Central memory CD8-positive, alpha-beta T cell (primary cell): ENCODE measurements at places on chromosomes 3 and 15.
A peak's percentile ranks its signal among the peaks of the same experiment; 100 is the strongest.

DNA sequence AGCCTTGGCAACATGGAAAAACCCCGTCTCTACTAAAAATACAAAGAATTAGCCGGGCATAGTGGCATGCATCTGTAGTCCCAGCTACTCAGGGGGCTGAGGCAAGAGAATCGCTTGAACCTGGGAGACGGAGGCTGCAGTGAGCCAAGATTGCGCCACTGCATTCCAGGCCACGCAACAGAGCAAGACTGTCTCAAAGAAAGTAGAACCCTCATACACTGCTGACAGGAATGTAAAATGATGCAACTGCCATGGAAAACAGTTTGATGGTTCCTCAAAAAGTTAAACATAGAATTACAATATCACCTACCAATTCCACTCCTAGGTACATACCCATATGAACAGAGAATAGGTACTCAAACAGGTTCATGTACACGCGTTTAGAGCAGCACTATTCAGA is 158.9 kb downstream of the TBC1D5 start:
- H3K27ac ChIP-seq: no peak overlapping the region
- H3K36me3 ChIP-seq: peaks cover 2% of the 10 kb centered on the region
- no peaks in the 10 kb centered on the region for H3K27me3 ChIP-seq
- H3K4me3 ChIP-seq: no peak overlapping the region
- no peak for DNase-seq
- H3K4me1 ChIP-seq: no peaks in the 10 kb centered on the region

DNA sequence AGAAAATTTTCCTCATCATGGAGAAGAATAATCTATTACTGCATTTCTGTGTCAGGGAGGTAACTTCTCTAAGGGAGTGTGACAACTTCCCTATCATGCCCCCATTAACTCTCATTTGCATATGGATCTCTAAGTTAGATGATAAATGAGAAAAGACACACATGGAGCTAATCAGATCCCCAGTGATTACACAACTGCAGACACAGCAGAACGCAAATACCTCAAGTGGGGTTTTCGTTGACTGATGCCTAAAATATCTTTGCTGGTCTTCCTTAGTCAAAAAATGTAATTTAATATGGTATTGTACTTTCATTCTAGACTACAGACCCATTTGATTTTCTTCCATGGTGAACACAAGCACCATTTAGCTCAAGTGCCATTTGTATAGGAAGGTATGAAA is 630.5 kb downstream of the TBL1XR1 start:
- no peak overlapping the region for H3K4me3 ChIP-seq
- no peaks in the 10 kb centered on the region for H3K27me3 ChIP-seq
- DNase-seq: no peak

DNA sequence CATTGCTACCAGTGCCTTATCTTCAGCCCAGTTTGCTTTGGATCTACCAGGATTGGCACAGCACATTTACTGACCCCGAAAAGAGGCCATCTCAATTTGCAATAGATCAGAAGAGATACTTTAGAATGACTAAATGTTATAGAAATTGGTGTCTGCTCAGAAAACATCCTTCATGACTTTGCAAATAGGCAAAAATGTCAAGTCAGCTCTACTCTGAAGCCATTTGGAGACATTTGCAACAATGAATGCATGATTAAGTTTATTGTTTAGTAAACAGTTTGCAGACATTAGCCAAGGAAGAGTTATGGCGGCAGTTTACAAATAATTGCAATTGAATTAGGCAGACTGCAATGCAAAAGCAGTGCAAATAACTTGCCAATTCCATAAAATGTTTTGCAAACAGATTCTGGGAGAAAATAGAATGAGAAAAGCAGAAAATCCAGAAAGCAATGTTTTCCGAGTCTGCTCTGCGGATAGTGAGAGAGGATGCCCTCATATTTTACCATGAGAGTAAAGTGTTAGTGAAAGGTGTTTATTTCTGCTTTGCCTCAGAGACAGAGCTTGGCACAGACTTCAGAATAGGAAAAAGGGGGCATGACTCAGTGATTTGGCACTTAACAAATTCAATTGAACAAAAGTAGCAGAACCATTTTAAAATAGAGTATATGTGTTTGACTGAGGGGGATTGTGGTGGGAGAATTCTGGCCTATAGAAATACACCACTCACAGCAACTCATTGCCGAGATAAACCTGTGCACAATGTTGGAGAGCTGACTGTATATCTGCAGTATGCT is 334.9 kb upstream of the NR2F2 start:
- no peak overlapping the region for H3K27ac ChIP-seq
- DNase-seq: no peak
- H3K36me3 ChIP-seq: no peaks in the 10 kb centered on the region
- peaks cover 21% of the 10 kb centered on the region for H3K4me1 ChIP-seq
- peaks cover 12% of the 10 kb centered on the region for H3K27me3 ChIP-seq
- no peak overlapping the region for H3K4me3 ChIP-seq

- H3K27me3 ChIP-seq: no peaks in the 10 kb centered on the region
- peak; percentile 2 for DNase-seq
- peaks cover 22% of the 10 kb centered on the region for H3K4me1 ChIP-seq
- peak overlapping the region; percentile 50 for H3K27ac ChIP-seq
Observed at GRCh38 chr3:128293930-128294329, 140.6 kb downstream of the EEFSEC start.

GRCh38 chr3:153295901-153296300 is 133.9 kb downstream of the RAP2B start:
- H3K27me3 ChIP-seq: no peaks in the 10 kb centered on the region
- H3K27ac ChIP-seq: no peak overlapping the region
- DNase-seq: no peak
- peaks cover 10% of the 10 kb centered on the region for H3K4me1 ChIP-seq
- H3K4me3 ChIP-seq: no peak overlapping the region

DNA sequence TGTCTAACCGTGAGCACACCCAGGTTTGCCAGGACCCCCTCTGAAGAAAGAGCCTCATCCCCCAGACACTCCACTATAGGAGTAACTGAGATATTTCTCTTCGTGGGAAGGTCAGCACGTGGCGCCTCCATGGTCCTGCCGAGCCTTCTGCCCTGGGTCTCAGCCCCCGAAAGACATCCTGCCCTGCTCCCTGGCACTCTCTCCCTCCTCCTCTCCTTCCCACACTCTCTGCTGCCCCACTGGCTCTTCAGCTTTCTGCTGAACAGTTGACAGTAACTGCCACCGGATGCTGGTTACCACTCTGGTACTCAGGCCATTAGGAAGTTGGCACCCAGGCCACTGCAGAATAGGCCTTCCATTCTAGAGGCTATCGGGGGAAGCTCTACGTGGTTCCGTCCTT is 185.2 kb downstream of the UACA start:
- no peak for DNase-seq
- no peaks in the 10 kb centered on the region for H3K36me3 ChIP-seq
- no peak overlapping the region for H3K4me3 ChIP-seq
- peaks cover 9% of the 10 kb centered on the region for H3K27me3 ChIP-seq
- no peaks in the 10 kb centered on the region for H3K4me1 ChIP-seq
- no peak overlapping the region for H3K27ac ChIP-seq

DNA sequence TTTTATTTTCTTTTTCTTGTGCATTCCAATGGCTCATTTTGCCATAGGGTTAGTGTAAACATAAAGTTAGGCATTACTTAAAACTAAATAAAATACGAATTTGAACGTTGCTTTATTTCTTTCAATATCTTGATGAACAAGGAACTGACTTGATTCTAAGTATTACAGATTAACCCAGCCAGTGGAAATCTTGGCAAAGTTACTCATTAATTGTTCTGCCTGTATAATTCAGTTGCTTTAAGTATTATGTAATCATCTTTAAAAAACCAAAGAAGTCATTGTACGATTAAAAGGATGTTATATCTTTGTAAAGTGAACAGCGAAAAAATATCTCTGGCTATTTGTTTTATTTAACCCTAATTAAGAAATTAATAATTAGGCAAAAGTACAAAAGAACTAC is 737.9 kb upstream of the BCHE start:
- H3K27ac ChIP-seq: no peak overlapping the region
- H3K27me3 ChIP-seq: no peaks in the 10 kb centered on the region
- no peaks in the 10 kb centered on the region for H3K36me3 ChIP-seq

DNA sequence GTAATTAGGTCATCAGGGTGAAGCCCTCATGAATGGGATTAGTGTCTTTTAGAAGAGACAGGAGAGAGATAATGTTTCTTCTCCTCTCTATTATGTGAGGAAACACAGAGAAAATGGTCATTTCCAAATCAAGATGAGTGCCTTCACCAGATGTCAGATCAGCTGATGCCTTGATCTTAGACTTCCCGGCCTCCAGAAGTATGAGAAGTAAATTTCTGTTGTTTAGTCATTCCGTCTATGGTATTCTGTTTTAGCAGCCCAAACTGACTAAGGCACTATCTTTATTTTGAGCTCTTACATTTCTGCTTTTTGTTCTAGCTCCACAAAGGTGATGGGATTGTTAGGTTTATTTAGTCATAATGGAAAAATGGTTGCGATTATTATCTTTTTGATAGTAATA is 273.2 kb upstream of the GADL1 start:
- H3K27me3 ChIP-seq: no peaks in the 10 kb centered on the region
- no peaks in the 10 kb centered on the region for H3K4me1 ChIP-seq
- no peak overlapping the region for H3K4me3 ChIP-seq
- H3K36me3 ChIP-seq: no peaks in the 10 kb centered on the region
- H3K27ac ChIP-seq: no peak overlapping the region

DNA sequence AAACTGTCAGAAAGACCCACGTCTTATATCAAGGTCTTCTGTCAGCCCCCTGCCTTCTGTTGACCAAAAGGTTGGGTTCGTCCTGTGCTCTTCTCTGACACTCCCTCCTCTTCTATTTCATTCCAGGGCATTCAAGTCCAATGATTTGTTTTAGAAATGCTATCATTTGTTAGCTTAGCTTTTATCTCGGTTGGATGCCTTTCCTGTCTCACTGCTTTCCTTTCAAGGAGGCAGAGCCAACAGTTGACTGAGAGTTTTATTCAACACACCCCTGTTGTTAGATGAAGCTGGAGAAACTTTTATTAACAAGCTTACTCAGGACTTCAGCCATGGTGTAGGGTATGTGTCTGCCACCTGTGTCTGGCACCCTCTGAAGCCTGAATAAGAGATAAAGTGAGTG is 112.0 kb upstream of the SLC7A14 start:
- H3K36me3 ChIP-seq: no peaks in the 10 kb centered on the region
- no peaks in the 10 kb centered on the region for H3K27me3 ChIP-seq
- no peak overlapping the region for H3K4me3 ChIP-seq
- DNase-seq: no peak
- no peaks in the 10 kb centered on the region for H3K4me1 ChIP-seq

DNA sequence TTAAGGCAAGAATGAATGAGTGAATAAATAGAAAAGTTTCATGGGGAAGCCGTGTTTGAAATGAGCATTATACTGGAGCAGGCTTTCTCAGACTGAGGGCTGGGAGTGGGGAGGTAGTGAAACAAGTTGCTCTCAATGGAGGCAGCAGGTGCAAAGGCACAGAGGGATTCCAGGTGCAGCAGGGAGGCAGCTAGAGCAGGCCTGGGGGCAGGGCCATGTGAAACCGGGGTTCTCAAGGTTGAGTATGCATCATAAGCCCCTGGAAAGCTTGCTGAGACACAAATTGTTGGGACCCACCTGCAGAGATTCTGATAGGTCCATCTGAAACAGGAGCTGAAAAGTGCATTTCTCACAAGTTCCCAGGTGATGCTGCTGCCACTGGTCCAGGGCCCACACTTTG is 45.3 kb downstream of the BFSP2 start:
- H3K27ac ChIP-seq: no peak overlapping the region
- DNase-seq: no peak
- no peak overlapping the region for H3K4me3 ChIP-seq

- no peak for DNase-seq
- H3K4me3 ChIP-seq: no peak overlapping the region
- H3K27me3 ChIP-seq: peaks cover 75% of the 10 kb centered on the region
- H3K27ac ChIP-seq: no peak overlapping the region
- no peaks in the 10 kb centered on the region for H3K36me3 ChIP-seq
Observed at GRCh38 chr3:28576614-28577200, 228.1 kb upstream of the AZI2 start.

- DNase-seq: no peak
- no peak overlapping the region for H3K27ac ChIP-seq
- H3K4me1 ChIP-seq: no peaks in the 10 kb centered on the region
Observed at GRCh38 chr3:14676881-14677280, 1.9 kb downstream of the C3orf20 start.

GRCh38 chr3:157120071-157120892 is 39.7 kb downstream of the CCNL1 start:
- H3K27ac ChIP-seq: no peak overlapping the region
- no peak for DNase-seq
- H3K4me3 ChIP-seq: no peak overlapping the region
- H3K4me1 ChIP-seq: peaks cover 9% of the 10 kb centered on the region
- H3K36me3 ChIP-seq: no peaks in the 10 kb centered on the region

GRCh38 chr3:126911162-126912026 is 71.5 kb upstream of the PLXNA1 start:
- H3K4me1 ChIP-seq: peaks cover 51% of the 10 kb centered on the region
- H3K36me3 ChIP-seq: peaks cover 7% of the 10 kb centered on the region
- peak; percentile 47 for DNase-seq
- peak overlapping the region; percentile 70 for H3K4me3 ChIP-seq

- H3K4me1 ChIP-seq: peaks cover 4% of the 10 kb centered on the region
- H3K4me3 ChIP-seq: no peak overlapping the region
- H3K27me3 ChIP-seq: peaks cover 6% of the 10 kb centered on the region
- H3K36me3 ChIP-seq: no peaks in the 10 kb centered on the region
- H3K27ac ChIP-seq: no peak overlapping the region
Observed at GRCh38 chr3:181913254-181913653, 201.5 kb downstream of the SOX2 start.

DNA sequence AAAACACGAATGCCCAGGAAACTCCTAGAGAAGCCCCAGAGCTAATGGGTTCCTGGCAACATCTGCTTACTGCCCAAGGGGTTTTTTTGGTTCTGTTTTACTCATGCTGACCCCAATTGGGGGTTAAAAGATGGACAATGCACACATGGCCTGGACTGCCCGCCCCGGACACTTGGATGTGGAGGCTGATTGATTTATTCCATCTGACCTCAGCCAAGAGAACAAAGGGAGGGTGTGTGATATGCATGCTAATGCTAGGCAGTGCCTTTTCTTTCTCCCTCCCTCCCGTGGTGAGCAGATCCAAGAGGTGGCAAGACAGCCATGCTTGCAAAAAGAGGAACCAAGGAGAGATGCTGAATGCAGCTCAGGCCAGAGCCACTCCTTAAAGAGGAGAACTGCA is 3.3 kb upstream of the LRTM1 start:
- no peak for DNase-seq
- no peak overlapping the region for H3K4me3 ChIP-seq
- H3K27ac ChIP-seq: no peak overlapping the region

DNA sequence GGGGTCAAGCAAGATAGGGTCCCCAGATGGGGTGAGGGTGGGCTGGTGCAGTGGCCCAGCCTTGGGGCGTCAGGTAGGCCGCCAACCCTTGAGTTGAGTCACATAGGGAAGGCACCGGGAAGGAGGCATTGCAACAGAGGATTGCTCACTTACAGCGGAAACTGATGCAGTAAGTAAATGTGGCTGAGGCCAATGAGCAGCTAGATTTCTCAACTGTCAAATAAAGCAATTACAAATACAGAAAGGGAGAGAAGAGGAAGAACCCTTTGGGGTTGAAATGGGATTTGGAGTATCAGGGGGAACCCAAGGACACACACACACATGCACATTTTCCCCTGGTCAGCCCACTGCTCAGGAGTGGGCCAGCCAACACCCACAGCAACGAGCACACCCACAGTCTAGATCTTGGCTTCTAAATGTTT is 44.0 kb downstream of the CHSY1 start:
- H3K4me3 ChIP-seq: no peak overlapping the region
- DNase-seq: no peak
- H3K27ac ChIP-seq: no peak overlapping the region
- H3K4me1 ChIP-seq: peaks cover 89% of the 10 kb centered on the region
